ENCODE measurements at places on chromosomes 5 and 9.

DNA sequence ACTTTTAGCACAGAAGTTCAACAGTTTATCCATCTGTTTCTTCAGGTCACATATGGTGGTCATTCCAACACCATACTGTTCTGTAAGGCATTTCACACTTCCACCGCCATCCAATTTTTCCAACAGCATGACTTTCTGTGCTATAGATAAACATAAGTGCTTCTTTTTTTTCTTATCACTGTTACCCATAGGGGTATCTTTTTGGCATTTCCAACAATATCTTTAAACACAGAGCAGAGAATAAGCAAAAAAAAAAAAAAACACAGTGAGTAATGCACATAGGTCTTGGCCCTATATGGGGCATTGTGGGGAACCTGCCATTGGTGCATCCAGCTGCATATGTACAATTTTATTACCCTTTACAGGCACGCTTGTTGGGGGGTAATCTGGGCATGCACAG, 12.2 kb upstream of the ZNF367 start:
- DNase-seq: no peak

- peak; percentile 64 for DNase-seq
Measured at GRCh38 chr5:343461-344401, 22.2 kb downstream of the AHRR start.

DNA sequence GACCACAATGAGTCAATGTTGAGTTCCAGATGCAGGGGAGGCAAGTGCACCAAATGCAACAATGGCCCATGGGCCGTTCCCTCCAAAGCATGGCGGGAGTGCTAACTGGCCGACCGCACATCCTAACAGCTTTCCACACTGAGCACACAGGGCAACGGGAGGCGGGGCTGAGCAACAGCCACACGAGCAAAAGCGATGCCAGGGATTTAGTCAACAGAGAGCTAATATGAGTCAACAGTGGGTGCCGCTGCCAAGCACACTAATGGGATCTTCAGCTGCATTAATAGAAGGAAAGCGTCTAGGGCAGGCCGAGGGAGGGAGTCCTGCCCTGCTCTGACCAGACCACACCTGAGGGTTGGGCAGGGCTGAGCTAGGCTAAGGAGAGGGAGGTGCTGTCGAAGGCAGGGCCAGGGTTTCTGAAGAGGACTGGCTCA, 4.6 kb downstream of the EPB41L4B start:
- DNase-seq: no peak

DNA sequence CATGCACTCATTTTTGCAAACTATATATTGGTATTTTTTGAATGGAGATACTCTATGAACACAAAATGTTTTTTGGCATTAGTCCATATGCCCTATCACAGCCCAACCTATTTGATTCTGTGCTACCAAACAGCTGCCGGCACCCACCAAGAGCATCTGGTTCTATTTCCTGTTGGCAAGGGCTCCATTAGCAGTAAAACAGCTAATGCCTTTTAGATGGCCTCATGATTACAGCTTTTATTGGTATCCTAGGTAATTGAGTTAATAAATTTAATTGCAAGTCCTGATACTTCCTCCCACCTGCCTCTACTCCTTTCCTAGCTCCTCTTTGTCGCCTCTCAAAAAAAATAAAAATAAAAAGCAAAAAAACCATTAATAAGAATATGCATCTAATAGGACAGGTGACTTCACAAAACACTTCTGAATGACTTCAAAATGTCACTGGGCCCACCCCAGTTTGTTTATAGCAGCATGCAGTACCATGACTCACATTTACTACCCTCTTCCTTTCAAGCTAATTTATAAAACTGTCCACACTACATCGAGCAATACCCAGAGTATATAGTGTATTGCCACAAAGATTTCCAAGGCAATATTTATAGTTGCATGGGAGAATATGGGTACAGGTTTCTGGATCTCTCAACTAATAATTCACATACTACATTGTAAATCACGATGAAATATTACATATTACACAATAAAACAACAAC, 620.4 kb downstream of the SLCO4C1 start:
- DNase-seq: no peak

GRCh38 chr5:1948663-1949191, 66.0 kb upstream of the IRX4 start:
- DNase-seq: no peak

DNA sequence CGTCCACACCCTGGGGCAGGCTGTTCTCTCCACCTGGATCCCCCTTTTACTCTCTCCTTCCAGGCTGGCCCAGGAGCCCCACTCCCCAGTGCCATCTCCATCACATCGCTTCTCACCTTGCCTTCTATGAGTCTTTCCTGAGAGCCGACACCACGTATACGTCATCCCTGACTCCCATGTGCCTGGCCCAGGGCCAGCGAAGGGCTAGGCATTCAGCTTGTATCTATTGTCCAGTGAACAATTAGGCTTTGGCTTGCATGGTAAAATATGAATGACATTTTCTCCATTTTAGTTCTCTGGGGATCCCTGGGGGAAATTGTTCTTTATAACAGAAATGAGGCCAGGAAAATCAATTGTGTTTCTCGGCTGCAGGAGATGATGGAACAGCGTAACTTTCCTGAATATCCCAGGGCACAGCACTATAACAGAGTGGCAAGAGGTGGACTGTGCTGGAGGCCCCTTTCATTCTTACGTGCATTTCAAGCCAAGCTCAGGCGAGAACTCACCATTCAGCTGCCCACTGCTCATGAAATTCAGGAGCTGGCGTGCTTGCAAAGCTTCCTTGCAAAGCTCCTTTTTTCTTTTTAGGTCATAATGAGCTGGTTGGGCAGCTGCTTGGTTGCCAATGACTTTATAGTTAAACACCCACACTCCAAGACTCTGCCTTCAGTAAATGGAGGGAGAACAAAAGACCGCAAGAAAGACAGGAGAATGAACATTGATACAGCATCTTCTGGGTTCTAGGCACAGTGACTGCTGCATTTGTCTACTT, 37.7 kb downstream of the NSG2 start:
- DNase-seq: no peak

DNA sequence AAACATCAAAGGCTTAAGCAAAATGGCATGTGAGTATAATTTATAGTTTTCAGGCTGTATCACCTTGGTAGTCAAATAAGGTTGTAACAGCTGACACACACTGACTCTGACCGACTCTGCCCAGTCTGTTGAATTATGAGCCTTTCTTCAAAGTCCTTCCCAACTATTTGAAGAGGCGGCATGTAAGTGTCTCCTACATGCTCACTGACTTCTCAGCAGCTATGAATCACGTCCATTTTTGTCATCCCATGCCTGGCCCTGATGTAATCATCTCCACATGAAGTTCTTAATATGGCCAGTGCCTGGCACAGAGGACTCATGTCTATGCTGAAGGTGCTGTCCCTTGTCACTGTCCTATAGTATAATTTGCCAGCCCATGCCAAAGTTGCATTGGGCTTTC, 5.1 kb upstream of the PTBP3 start:
- DNase-seq: peak; percentile 83

GRCh38 chr5:175878021-175878420, 6.6 kb downstream of the CPLX2 start:
- DNase-seq: no peak

DNA sequence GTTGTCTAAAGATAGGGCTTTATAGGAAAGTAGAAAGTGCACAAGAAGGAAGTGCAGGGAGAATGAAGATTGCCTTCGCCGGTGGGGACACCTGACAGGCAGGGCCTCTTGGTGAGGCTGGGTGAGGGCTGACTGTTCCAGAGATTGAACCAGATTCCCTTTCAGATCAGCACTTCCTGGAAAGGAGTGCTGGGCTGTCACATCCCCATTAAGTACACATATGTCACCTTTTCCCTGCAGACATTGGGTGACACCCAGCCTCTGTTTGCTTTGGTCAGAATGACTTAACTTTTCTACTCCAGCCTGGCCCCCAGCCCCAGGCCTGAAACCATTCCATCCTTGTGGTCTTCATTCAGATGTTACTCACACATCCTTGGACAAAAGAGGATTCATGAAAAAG, 7.4 kb upstream of the SHROOM1 start:
- DNase-seq: no peak

DNA sequence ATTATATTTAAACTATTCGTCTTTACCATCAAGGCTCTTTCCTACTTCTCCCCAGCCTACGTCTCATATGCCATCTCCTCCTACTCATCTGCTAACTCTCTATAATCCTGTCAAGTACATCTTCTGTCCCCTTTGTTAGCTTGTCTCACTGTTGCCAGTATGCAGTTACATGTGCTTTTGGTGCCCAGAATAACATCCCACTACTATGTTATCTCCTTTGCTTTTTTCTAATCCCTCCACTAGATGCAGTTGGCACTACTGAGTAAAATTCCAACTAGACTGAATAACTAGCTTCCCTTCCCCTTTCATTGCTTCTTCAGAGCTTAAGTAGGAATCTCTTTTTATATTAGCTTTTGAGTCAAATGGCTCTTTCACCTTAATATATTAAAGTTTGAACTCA, 3.0 kb upstream of the ARRDC3 start:
- DNase-seq: peak; percentile 26

GRCh38 chr9:618478-618877, 223.0 kb upstream of the DMRT1 start:
- DNase-seq: peak; percentile 87

DNA sequence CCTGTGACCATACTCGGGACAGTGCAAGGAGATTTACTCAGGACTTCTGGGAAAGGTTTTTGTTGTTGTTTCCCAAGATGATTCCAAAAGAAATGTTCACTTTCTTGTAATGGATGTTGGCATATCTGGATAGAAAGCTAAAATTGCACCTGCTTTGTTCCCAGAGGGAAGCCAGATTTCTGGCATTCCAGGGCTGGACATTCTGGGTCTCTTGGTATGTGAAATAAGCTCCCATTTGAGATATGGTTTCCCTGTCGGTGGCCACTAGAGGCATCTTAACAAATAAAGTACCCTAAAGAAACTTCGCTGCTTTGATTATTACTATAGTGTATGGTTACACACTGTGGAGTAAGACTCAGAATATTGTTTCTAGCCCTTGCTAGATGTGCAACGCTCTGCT, 737.3 kb downstream of the BRINP1 start:
- DNase-seq: no peak

DNA sequence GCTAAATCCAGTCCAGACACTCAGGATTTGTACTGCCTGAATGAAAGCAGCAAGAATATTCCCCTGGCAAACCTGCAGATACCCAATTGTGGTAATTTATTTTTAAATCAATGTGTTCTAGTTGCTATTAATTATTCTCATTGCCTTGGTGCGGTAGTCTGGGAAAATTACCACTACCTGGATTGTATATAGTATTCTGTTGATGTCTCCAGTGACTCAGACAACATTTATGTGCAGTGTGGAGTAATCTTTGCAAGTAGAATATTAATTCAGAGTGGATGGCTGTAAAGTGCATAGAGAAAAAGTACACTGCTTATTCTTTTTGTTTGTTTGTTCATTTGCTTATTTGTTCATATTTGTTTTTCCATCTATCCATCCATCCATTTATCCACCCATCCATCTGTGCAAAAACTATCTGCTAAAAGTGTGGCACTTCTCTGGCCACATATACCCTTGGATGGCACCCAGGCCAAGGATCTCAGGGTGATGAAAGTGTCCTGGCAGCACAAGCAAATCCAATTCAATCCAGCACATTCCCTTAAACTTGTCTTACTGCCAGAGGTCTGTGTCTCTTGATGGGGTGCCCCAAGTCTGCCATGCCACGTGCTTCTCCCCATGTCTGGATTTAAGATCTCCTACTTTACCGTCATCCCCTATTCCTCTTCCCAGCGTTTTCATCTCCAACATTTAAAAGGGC, 41.3 kb downstream of the NTRK2 start:
- DNase-seq: no peak

DNA sequence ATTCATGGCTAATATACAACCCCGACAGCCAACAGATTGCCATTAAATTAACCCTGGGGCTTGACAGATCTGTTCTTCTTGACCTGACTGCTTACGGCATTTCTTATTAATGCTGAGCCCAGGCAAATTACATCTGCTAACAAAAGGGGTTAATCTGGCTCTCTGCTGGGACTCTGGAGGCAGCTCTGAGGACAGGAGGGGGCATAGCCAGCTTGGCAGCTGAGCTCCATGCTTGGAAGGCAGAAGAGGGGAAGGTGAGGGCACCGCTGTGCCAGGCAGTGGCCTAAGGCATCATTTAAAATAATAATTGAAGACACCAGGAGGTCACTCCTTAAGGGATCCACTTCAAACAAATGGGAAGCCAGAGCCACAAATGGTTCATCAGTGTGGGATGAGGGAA, 126.0 kb upstream of the GPR151 start:
- no peak for DNase-seq

DNA sequence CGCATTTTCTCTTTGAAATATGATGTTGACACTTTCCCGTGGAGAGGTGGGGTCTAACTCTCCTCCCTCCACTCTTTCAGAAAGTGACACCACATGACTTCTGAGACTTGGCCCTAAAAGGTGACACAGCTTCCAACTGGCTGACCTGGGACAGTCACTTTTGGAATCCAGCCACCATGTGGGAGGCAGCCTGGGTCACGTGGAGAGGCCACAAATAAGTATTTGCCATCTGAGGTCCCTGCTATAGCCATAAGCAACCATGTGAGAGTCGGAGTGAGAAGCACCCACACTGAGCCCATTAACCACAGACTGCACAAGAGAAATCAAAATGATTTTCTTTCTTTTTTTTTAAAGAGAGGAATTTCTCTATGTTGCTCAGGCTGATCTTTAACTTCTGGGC, 4.1 kb upstream of the PHYKPL start:
- DNase-seq: peak; percentile 46

Data from suppressor macrophage treated with lipopolysaccharide for 1 hour (primary cell).